Activated CD8-positive, alpha-beta memory T cell treated with anti-CD3 and anti-CD28 coated beads, Interleukin-2, amount 50 U/mL, for 4 hours (primary cell): ENCODE measurements at places on chromosomes 5 and 9.

GRCh38 chr5:177317959-177318377, 6.3 kb upstream of the MXD3 start:
- peak; percentile 79 for DNase-seq

GRCh38 chr5:41863871-41864486, 6.2 kb downstream of the OXCT1 start:
- DNase-seq, result no peak

DNA sequence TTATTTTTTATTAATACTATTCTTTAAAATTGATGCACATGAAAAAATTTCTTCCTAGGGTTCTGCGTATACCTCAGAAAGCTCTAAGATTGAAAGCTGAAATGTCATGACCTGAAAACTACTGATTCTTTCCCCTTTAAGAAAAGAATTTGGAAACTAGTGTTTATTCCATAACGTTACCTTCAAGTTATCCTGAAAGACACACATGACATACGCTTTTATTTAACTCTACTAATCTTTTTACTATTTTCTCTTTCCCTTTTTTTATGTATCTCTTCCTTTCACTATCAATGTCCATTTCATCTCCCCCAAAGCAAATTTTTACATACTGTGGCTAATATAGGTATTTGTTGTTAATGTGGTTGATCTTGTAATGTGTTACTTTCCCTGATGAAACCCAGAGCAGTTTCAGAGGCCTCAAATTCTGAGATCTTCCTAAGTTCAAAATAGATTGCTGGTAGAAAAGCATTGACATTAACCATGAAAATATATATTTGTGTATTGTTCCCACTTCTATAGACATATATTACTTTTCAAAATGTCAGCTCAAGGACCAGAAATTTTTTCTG, 7.4 kb downstream of the NIPBL start:
- DNase-seq, result no peak

DNA sequence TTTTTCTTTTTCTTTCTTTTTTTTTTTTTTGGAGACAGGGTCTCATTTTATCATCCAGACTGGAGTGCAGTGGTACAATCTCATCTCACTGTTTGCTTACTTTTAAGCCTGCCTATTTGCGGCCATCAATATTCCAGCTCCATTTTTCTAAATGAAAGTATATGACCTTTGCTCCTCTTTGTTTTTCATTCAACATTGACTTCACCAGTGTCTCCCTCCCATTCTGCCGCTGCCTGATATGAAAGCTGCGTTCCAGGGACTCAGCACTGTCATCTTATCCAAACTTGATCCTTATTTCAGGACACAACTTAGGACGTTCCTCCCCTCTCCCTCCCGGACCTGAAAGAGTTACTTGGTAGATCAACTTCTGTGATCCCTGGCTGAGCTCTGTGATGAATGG, 73.6 kb downstream of the LRRC70 start:
- DNase-seq, result no peak

DNA sequence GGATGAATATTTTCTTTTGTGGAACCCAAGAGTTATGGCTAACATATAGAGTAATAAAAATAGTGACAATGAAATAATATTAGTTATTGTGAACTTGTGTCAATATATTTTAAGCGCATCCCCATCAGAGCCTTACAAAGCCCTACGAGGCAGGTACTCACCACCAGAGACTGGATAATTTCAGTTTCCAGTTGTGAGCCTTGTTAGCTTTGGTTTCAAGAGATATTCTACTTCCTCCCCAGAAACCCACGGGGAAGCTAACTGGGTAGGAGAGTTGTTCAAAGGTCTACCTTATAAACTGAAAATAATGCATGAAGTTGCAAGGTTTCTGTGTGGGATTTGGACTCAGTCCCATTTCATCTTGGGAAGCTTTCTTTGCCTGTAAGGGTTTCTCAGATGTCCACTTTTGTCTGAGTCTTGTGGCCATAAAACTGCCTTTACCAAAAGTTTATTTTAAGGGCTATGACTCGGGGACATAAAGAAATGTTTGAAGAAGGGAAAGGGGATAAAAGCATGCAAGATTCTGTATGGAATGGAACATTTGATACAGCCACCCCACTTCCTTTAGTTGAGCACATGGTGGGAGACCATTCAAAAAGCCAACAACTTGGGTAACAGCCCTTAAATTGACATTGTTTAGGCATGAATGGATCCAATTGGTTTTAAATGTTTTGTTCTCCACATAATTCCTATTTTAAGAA, 57.4 kb upstream of the ANKRD55 start:
- no peak for DNase-seq

DNA sequence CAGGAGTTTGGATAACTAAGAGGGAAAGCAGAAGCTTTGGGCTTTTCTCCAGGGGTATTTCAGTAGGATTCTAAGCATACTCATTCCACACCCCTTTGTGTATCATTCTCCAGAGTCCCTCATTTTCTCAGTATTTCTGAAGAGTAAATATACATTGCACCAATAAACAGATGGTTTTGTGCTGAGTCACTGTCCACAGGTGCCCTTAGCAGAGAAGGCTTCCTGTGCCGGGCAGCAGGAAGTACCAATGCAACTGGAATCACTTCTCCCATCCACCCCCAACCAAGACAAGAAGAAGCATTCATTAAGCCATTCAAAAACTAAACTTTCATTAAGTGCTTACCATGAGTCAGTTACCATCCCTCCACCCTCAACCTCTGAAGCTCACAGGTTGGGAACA, 3.6 kb upstream of the CCNJL start:
- no peak for DNase-seq

DNA sequence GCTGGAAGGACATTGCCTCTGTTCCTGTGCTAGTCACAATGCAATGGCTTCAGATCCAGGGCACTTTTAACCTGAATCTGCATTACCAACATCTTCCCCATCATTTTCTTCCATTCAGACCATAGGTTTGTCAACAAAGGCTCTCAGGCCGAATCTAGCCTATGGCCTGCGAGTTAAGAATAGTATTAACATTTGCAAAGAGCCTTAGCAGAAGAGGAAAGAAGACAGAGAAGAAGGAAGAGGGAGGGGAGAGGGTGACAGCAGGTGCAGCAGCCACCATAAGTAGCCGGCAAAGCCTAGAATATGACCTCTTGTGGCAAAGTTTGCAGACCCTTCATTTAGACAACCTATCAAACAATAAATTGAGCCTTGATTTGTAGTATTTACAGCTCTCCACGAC, 32.6 kb downstream of the BARX1 start:
- no peak for DNase-seq

DNA sequence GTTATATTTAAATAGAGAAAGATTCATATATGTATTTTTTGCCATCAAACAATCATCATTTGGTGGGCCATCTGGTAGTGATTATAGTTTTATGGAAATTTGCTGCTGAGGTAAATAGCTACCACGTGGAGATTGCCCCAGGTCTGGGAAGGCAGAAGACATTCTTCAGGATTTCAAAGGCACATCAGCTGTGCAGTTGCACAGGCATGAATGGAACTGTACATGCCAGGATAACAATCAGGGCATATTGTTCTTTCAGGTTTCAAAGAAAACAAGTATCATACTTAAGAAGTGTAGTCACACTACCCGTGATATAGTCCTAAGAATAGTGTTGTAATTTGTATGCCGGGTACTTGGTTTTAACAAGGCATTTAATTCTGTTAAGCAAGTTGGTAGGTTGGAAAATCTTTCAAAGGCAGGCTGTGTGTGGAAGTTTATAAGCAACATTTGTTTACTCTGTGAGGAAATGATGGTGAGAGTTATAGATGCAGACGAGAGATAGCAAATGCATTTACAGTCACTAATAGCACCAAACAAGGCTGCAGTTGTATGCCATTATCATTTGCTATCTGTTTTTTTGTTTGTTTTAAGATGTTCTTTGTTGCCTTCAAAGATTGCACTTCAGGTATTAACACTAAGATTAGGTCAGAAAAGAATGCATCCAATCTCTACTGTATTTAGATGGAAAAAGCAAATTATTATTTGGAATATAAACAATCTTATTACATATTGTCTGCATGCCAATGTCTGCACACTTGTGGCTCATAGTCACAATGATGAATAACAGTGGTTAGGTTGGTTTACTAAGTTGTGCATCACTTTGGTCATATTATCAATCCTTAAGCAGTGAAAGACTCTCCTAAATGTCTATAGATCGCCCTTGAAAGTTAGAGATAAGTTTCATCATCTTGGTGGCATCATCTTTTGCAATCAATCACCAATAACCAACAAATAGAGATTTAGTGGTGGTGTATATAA, 55.3 kb downstream of the RPS23 start:
- DNase-seq, result no peak

GRCh38 chr9:859251-859650, 17.8 kb downstream of the DMRT1 start:
- no peak for DNase-seq

DNA sequence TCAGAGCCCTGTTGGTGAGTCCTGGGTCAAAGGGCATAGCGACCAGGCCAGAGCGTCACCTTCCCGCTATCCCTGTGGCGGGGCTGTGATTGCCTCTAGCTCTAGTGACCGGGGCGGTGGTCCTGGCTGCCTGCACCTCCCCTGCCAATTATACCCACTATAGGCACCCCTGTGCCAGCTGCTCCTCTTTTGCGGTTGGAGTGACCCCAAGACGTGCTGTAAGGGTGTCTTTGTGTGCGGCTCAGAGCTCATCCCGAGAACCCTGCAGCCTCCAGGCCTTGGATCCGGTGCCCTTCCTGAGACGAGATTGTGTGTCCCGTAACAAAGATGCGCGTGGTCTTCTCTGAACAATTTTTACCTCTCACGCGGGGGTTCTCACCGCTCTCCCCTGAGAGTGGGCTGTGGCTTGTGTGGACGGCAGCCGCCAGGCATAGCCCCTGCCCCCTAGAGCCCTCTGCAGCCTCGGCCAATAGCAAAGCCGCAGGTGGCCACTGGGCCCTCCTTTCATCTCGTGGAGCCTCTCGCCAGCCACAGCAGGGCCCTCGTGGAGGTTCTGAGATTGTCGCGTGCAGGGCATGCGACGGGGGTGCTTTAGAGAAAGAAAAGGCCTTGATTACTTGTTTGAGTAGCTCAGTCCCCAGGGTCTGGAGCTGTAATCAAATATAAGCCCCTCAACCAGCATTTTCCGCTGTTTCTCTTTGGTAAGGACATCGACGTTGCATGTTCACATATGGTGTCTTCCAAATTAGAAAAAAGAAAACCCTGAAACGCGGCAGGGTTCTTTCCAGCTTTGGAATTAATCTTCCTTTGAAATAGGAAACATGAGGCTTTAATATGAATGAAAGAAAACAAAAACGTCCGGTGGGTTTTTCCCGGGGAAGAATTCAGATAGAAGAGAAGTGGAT, 10.7 kb downstream of the NKD2 start:
- DNase-seq, result no peak

DNA sequence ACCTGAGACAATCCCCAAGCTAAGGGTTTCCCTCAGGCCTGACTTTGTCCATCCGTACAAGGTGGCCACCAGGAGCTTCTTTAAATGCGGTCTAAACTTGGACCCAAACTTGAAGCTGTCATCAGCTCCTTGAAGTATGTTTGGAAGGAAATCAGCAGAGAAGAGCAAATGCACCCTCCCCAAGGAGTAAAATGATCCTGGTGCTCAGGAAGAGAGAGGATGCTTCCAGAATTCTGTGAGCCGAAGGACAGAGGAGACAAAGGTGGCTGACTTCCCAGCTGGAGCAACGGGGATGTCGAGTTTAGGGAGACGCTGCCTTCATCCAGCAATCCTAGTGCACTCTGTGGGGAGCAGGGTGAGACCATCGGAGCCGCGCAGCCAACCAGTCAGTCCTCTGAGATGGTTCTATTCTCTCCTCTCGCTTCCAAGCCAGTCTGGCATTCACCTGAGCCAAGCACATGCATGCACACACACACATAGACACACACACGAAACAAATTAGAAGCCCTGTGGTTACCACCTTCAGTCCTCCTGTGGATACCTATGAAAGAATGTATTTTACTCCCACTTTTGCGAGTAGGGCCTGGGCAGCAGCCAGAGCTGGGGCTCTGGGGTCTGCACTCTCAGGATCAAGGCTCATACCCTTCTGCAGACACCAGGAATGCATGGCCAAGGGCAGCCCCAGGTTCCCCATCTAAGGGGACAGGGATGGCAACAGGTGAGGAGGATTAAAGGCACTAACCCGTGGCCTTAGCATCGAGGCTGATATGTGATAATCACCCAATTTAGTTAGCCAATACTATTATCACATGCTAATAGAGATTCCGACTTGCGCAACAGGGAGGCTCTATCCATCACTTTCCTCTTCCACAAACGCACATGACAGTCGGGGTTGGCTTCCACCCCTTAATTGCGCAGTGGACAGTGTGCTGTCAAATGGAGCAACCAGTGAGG, 75.8 kb downstream of the GTF3C4 start:
- DNase-seq, result no peak

GRCh38 chr5:78540335-78541085, 108.1 kb downstream of the LHFPL2 start:
- no peak for DNase-seq

GRCh38 chr5:53970475-53970874, 339.9 kb downstream of the ARL15 start:
- no peak for DNase-seq

GRCh38 chr5:53779541-53779981, 219.1 kb downstream of the NDUFS4 start:
- no peak for DNase-seq

DNA sequence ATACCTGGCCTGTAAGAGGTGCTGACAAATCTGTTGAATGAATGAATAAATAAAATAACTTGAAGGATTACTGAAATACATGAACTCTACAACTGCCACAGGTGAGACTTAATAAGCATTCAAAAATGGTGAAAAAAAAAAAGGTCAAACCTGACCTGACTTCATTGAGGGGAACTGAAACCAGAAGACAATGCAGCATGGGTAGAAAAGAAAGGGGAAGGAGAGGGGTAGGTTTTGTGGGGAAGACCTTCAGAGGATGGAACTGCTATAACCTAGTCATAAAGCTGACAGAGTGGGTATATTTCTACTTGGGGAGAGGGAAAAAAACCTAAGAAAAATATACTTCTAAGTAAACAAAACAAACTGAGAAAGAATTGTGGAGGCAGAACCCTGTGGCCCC, 56.6 kb downstream of the RASEF start:
- DNase-seq, result no peak

DNA sequence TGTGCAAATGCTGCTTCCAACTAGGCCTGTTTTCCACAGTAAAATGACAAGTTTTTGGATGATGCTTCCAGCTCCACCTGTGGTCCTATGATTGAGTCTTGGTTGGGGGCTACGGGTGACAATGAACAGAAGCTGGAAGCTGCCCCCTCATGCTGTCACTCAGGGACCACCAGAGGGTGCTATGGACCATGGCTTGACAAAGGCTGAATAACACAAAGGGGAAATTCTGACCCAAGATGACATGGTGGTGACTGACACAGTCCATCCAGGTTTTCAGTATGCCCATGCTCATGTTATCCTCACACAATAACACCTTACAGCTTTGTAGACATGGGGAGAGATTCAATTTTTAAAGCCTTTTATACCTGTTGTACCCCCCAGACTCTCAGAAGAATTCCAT, 23.9 kb upstream of the SAP30L start:
- no peak for DNase-seq

DNA sequence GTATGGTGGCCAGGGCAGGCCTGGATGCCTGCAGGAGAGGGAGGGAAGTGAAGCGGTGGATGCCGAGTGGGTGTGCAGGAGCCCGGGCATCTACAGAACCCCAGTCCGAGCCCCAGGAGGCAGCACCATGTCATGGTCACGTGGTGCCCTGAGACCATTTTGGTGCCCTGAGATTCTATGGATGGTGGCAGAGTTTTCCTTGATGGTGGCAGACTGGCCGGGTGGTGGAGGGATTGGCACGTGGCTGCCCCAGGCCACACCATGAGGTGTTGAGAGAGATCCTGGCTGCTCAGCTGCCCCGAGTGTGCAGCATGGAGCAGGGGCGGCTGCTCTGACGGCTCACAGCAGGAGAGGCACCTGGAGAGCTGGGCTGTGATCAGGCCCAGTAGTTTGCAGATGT, 52.3 kb downstream of the SYK start:
- DNase-seq, result no peak

- no peak for DNase-seq
Observed at GRCh38 chr5:114362197-114362976, 517 bp downstream of the KCNN2 start.
